ENCODE measurements at places on chromosomes 12 and 14.
A peak's percentile ranks its signal among the peaks of the same experiment; 100 is the strongest.

DNA sequence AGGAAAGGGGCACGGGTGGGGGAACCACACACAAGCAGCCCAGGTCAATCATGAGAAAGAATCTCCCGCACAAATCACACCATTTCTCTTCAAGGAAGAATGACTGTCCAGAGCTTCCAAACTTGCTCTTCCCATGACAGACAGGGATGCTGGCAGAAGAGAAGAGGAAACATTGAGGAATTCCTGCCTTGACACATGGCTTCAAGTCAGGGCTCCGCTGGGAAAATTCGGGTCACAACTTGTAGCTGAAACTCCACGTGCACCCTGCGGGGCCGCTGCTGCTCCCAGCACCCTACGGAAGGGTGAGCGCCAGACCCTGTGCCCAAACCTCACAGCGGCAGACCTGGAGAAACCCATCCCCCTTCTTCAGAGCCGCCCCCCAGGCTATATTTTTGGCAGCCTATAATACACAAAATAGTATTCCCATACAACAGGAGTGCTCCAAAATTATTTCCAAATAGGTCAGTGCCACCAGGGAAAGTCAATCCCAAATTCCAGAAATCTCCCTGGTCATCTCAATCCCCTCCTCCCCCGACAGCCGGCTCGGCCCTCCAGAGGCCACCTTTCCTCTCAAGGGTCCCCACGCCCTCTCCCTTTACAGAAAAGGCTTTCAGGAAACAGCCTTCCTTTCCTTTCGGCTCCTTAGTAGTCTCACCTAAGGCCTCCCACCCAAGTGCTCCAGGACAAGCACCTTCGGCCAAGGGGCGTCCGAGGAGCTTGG is 1.3 kb downstream of the TMEM132D start:
- no peak for DNase-seq

GRCh38 chr12:30063435-30063945 is 279.7 kb upstream of the TMTC1 start:
- no peak for DNase-seq

DNA sequence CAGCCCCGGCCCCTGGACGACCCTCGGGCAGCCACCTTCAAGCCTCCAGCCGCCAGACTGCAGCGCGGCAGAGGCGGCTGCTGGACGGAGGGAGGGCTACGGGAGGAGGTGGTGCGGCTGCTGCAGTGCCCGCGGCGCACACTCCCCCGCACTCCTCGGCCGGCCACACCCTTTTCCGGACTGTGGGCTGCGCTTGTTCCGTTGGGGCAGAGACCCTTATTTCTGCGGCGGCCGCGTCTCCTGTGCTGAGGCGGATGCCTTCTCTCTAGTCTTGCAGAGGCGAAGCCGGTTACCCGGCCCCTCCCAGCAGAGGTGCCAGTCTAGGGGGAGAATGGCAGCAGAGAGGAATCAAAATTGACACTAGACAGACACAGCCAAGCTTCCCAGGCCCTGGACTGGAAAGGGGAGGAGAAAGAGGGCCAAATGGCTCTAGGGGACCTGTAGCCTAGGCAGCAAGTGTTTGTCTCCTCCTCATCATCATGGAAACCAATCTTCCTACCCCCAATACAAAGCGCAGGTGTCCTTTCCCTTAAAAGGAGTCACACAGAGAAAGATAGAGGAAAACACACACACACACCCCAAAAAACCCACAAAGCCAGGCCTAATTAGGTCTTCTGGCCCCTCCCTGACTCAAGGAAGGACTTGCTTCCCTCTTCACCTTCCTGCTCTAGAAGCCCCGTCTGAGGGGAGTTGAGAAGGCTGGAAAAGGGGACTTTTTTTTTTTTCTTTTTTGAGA is 1.3 kb downstream of the ESYT1 start:
- peak; percentile 57 for DNase-seq

GRCh38 chr12:101064721-101065120 is 145.3 kb downstream of the SLC5A8 start:
- no peak for DNase-seq

DNA sequence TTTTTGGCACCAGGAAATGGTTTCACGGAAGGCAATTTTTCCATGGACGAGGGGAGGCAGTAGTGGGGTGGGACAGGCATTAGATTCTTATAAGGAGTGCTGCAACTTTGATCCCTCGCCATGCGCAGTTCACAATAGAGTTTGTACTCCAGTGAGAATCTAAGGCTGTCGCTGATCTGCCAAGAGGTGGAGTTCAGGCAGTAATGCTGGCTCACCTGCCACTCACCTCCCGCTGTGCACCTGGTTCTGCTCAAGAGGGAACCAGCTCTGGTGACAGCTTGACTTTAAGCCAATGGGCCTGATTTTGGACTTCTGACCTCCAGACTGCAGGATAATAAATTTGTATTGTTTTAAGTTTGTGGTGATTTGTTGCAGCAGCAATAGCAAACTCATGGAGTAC is 80.8 kb upstream of the TTC7B start:
- no peak for DNase-seq

- DNase-seq, result peak; percentile 47
Observed at GRCh38 chr12:98002887-98003493, 512.4 kb upstream of the TMPO start.

GRCh38 chr14:99972748-99973466 is 92.3 kb upstream of the EVL start:
- DNase-seq, result no peak

GRCh38 chr14:24086193-24086955 is 7.7 kb upstream of the PCK2 start:
- no peak for DNase-seq

GRCh38 chr14:23056956-23057756 is at the start of gene CDH24:
Gene CDH24, minus strand, starts transcription at chr14:23057520. Its CDS starts 1,787 bp downstream, at chr14:23055733.
- peak; percentile 77 for DNase-seq

- no peak for DNase-seq
Observed at GRCh38 chr12:80714055-80714454, 2.7 kb upstream of the MYF5 start.

DNA sequence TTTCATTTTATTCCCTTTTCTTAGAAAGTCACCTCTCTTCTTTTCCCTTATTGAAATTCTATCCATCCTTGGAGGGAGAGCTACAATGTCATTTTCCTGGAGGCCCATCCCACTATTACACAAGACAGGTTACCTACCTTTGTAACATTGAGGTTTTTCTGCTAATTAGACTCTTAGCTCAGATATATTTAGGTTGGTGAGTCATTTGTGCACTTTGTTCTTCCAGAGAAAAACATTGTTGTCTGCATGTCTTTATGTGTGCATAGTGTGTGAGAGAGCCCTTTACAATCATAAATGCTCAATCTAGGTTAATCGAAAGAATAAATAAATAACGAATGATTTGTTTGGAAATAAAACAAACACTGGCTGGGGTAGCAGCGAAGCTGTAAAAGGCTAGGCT is 191.8 kb downstream of the DACT1 start:
- DNase-seq, result no peak

GRCh38 chr12:52203079-52203921 is 11.5 kb upstream of the KRT80 start:
- DNase-seq, result no peak

DNA sequence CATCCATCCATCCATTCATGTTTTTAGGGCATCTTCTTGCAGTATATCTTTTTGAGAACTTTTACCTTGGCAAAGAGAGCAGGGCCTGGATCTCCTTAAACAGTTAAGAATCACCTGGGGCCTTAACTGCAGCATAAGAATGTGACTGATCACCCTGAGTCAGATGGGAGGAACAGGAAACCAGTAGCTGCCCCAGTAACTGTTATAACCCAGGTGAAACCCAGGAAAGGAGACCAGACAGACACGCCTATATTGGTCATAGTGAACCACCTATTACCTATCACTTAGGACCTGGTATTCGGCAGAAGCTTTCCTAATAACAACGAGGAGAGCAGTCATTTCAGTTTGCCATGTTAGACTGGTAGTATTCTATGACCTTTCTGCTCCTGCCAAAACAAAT is 43.4 kb upstream of the NR2C1 start:
- no peak for DNase-seq

GRCh38 chr12:69274861-69275260 is 35.5 kb downstream of the CPSF6 start:
- no peak for DNase-seq

DNA sequence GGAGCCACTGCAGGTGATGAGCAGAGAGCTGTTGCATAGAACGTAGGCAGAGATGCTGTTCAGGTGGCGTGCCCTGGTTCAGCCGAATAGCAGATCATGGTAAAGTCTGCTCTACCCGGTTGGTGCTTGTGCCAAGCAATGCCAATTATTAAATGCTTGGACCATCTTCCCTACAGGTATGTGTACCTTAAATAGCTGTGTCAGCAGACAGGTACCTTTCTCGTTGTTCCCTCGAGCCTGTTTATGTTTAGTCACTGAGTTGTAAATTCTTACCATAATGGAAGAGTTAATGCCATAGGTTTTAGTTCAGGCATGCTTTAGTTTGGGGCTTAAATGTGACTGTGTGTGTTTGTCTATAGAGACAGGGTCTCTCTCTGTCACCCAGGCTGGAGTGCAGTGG is 112.5 kb upstream of the CPM start:
- no peak for DNase-seq
